ENCODE measurements at places on chromosomes 5 and 9. TPM values are rescaled to one million over a fixed set of nuclear protein-coding genes. Genes with fewer than 3 reads are reported as not detected.

MARCOL gene
- not detected for total RNA-seq

FYB1 gene
- total RNA-seq = 0.34 TPM

OBP2B gene
- not detected for total RNA-seq

EIF4E1B gene
- not detected for total RNA-seq

BTNL3 gene
- not detected for total RNA-seq

C9orf153 gene
- total RNA-seq = not detected

OSMR gene
- 26.4 TPM for total RNA-seq

PPP3R2 gene
- not detected for total RNA-seq

PHAX gene
- total RNA-seq = 94.9 TPM

CD14 gene
- 10.3 TPM for total RNA-seq

NR2F1-AS1 gene
- 6.0 TPM for total RNA-seq

HEMGN gene
- total RNA-seq = not detected

SLIT3 gene
- total RNA-seq = 12.9 TPM

EIF4EBP3 gene
- not detected for total RNA-seq

RASGRF2 gene
- total RNA-seq = 12.5 TPM

PCDHB8 gene
- total RNA-seq = 0.75 TPM

BRD3 gene
- total RNA-seq = 3.8 TPM

RGMB gene
- 39.2 TPM for total RNA-seq

KIF20A gene
- total RNA-seq = 152 TPM

NCS1 gene
- total RNA-seq = 44.6 TPM

LCNL1 gene
- total RNA-seq = not detected

PTGDS gene
- not detected for total RNA-seq

TPRN gene
- 6.1 TPM for total RNA-seq

GDF9 gene
- total RNA-seq = 0.21 TPM

FRMD3 gene
- total RNA-seq = 15.5 TPM

LCP2 gene
- 0.03 TPM for total RNA-seq

SLC25A51 gene
- total RNA-seq = 10.0 TPM

SLC1A3 gene
- 62.0 TPM for total RNA-seq

PDZD2 gene
- total RNA-seq = not detected
